Jurkat, Clone E6-1 (cell line): ENCODE measurements at places on chromosomes 12 and 14.

GRCh38 chr12:10098791-10099190, at the start of gene CLEC1A:
CLEC1A (minus strand) TSS chr12:10098985; CDS start chr12:10098922, 63 bp downstream.
- no peak for DNase-seq

GRCh38 chr12:128170181-128170580, 96.8 kb upstream of the TMEM132C start:
- no peak for DNase-seq

DNA sequence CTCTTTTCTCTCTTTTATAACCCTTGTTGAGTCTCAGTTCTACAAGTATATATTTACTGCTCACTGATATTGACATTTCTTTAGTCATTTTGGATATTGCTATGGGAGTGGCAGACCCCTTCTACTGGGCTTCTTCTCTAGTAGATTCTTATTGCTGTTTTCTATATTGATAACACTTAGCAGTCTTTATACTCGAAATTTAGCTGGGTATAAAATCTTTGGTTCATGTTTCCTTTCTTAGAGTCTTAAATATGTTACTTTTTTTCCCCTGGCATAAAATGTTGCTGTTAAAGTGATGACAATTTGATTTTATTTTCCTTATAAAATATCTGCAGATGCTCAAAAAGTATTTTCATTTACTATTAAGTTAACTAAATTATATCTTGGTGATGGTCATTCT, 32.6 kb downstream of the VRK1 start:
- no peak for DNase-seq

- no peak for DNase-seq
Measured at GRCh38 chr12:119547001-119547400, 46.6 kb upstream of the TMEM233 start.

GRCh38 chr12:12877781-12878455, 13.4 kb upstream of the GPRC5A start:
- DNase-seq = no peak

- no peak for DNase-seq
Measured at GRCh38 chr12:27606986-27607385, 83.0 kb downstream of the PPFIBP1 start.

- DNase-seq = no peak
Measured at GRCh38 chr12:103494734-103495468, 867 bp downstream of the C12orf42 start.

- DNase-seq = no peak
Measured at GRCh38 chr14:49545716-49546115, 40.5 kb downstream of the RPS29 start.
